ENCODE measurements at places on chromosomes 16 and 17. TPM values are rescaled to one million over a fixed set of nuclear protein-coding genes. Genes with fewer than 3 reads are reported as not detected.
A peak's percentile ranks its signal among the peaks of the same experiment; 100 is the strongest.

DNA sequence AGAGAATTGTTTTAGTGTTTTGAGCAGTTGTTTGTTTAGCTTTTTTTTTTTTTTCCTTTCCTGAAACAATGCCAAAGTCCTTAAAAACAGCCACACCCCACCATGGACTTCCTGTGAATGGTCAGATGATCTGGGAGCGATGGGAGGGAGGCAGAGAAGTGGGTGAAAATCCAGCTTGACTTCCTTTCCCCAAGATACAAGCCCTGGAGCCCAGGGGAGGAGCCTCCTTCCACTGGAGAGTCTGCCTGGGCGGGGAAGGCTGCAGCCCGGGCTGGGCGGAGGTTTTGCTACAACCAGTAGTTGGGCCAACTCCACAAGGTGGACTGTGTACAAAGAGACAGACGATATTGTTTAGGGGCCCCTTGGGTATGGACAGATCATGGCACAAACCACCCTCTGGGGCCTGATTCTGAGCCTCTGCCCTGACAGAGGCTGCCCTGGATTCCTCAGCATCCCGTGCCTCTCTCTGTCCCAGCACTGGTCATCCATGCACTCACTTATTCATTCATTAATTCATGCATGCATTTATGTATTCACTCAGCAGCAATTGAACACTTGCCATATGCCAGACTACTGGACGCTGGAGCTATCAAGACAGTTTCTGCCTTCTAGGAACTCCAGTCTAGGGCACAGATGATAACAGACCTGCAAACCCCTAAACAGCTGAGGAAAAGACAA lies 29.8 kb downstream of the WSB1 start:
- H3K27ac ChIP-seq, result no peak overlapping the region
- DNase-seq, result no peak

DNA sequence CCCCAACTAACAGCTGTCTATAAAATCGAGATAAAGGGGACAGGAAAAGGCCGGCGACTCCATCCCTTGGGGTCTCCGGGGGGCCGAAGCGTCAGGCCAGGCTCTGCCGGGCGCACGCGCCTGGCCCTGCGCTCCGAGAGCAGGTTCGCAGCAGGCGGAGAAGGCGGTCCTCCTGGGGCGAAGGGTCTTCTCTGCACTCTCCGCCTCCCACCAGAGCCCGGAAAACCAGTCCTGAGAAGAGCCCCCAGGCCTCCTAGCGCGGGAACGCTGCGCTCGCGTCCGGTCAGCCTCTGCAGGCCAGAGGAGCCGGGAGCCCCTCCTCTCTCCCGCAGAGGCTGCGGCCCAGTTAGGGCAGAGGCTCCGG lies 5.1 kb downstream of the FOXF1 start:
- H3K4me1 ChIP-seq, result peaks cover 4% of the 10 kb centered on the region
- no peaks in the 10 kb centered on the region for H3K27me3 ChIP-seq
- no peak overlapping the region for H3K27ac ChIP-seq
- H3K36me3 ChIP-seq, result no peaks in the 10 kb centered on the region
- H3K4me3 ChIP-seq, result no peak overlapping the region

Gene CCDC144A
- total RNA-seq, result 0.20 TPM

DNA sequence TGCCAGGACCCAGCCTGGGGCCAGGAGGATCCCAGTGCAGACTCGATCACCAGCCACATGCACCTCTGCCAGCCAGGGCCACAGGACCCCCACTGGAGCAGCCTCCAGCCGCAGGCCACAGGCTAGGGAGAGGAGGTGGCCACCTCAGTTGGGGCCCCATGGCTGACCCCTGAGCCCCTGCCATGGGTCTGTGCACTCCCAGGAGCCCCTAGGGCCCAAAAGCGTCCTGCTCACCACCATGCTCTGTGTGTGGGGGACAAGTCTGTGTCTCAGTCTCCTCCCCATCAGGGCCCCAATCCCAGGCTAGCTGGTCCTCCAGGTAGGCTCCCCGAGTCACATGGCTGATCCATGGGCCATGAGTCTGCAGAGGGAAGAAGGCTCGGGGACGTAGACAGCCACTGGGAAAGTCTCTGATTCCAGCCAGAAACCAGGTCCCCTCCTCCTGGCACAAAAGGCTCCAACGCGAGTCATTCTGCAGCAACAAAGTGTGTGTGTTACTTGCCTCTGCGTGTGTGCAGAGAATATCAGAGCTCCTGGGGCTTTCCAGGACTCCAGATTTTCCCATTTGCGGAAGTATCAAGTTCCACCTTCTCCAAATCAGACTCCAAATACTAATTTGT lies 6.1 kb upstream of the PRSS8 start:
- no peaks in the 10 kb centered on the region for H3K36me3 ChIP-seq
- peak overlapping the region; percentile 70 for H3K27ac ChIP-seq
- no peaks in the 10 kb centered on the region for H3K27me3 ChIP-seq
- peak overlapping the region; percentile 30 for H3K4me3 ChIP-seq
- H3K4me1 ChIP-seq, result peaks cover 36% of the 10 kb centered on the region
- no peak for DNase-seq

Gene HSD3B7
- total RNA-seq, result 8.6 TPM

DNA sequence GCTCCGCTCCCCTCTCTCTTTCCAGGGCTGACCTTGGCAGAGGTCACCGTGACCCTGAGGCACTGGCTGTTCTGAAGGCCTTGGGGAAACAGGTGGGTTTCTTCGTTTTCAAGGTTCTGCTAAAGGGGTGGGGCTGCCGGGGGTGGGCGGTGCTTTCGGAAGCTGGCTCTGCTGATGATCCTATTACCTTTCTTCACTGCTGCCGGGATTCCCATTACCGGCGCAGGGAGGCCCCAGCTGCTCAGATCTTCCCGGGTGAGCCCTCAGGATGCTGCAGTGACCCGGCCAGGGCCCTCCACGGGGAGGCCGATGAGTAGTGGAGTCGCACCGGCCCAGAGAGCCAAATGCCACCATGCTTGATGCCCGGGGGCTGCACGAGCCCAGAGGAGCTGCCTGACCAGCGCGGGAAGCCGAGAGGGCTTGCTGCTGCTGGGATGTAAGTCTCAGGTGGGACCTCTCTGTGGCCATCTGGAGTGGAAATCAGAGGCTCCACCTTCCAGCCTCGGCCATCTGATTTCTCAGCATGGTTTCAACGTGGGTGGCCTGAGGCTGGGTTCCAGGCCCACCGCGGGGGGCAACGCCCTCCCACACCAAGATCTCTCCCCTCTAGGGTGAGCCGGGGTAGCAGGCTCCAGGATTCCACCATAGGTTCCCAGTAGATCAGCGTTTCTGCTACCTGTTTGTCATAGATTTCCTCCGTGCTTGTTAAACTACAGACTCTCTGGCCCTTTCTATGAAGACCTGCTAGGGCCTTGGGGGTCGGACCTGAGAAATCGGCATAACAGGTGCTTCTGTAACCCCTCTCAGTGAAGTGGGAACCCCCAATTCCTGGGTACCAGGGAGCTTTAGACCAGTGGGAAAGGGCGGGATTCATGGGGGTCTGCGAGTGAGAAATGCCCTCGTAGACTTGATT lies 21.6 kb upstream of the ADCY7 start:
- H3K36me3 ChIP-seq, result no peaks in the 10 kb centered on the region
- no peak overlapping the region for H3K27ac ChIP-seq
- peak overlapping the region; percentile 48 for H3K4me3 ChIP-seq
- no peak for DNase-seq
- peaks cover 11% of the 10 kb centered on the region for H3K4me1 ChIP-seq
- H3K27me3 ChIP-seq, result no peaks in the 10 kb centered on the region

Gene STAC2
- not detected for total RNA-seq

Gene ARHGAP44
- total RNA-seq, result 7.3 TPM

Gene C16orf54
- total RNA-seq, result 0.15 TPM

GRCh38 chr16:65309354-65309753 lies 187.5 kb upstream of the CDH11 start:
- H3K4me1 ChIP-seq, result no peaks in the 10 kb centered on the region
- DNase-seq, result no peak
- no peak overlapping the region for H3K27ac ChIP-seq
- H3K36me3 ChIP-seq, result no peaks in the 10 kb centered on the region

DNA sequence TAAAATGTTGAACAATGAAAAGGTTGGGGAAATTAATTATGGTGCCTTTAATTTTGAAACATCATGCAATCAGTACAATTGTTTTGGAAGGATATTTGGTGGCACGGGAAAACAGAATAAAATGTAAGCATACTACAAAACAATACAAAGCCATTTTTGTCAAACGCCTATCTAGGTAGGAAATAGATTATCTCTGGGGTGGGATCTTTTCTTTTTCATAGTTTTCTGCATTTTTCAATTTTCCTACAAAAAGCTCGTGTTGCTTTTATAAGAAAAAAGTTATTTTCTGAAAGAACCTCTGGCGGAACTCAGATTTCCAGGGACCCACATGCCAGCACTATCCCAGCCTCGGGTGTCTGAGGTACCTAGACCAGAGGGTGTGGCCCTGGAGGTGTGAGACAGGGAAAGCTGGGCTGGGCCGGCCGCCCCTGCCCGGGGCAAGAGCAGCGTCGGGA lies 961 bp upstream of the MAP3K3 start:
- H3K27ac ChIP-seq, result peak overlapping the region; percentile 67
- peak overlapping the region; percentile 64 for H3K4me3 ChIP-seq
- H3K36me3 ChIP-seq, result no peaks in the 10 kb centered on the region
- no peaks in the 10 kb centered on the region for H3K27me3 ChIP-seq
- DNase-seq, result no peak

Gene KRTAP3-2
- total RNA-seq, result not detected

Gene TNFRSF13B
- total RNA-seq, result not detected

GRCh38 chr17:44628243-44629188 lies 27.8 kb upstream of the MEIOC start:
- H3K36me3 ChIP-seq, result no peaks in the 10 kb centered on the region
- no peaks in the 10 kb centered on the region for H3K4me1 ChIP-seq
- no peak overlapping the region for H3K27ac ChIP-seq
- H3K4me3 ChIP-seq, result no peak overlapping the region

Gene KCNJ12
- 5.8 TPM for total RNA-seq

DNA sequence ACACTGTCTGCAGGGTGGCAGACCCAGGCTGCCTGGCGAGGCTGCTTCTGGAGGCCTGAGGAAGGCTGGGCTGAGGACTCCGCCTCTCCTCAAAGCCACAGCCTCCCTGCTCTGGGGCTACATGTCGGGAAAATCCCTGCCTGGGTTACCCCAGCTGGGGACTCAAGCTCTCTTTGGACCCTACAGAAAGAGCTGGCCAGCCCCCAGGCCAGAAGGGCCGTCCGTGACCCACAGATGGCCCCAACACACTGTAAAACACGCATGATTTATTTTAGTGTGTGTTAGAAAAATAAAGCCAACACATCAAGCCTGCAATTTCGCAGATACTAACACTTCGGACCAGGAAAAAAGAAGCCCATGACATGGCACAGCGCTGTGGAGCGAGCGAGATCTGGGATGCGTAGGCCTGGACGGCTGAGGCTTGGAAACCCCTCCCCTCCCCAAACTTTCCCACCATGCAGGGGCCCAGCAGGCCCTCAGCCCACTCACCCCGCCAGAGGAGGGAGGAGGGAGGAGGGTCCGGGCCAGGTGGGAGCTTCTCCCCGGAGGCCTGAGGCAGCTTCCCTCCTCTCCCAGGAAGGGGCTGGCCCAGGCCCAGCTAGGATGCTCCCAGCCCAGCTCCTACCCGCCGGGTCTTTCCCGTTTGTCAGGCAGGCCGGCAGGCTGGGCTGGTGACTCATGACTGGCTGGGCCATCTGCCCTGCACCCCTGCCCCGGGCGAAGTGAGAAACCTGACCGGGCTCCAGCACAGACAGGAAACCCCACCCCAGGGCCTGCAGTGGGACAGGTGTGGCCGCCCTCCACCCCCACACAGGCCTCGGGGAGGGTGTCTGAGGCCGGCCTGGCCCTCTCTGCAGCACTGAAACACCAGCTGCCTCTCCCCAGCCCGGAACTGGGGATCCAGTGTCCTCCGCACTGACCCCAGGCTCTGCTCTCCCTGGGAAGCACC lies 34.1 kb upstream of the SLC38A10 start:
- no peaks in the 10 kb centered on the region for H3K36me3 ChIP-seq
- H3K4me3 ChIP-seq, result peak overlapping the region; percentile 55
- peak overlapping the region; percentile 88 for H3K27ac ChIP-seq
- H3K27me3 ChIP-seq, result no peaks in the 10 kb centered on the region
- H3K4me1 ChIP-seq, result peaks cover 45% of the 10 kb centered on the region
- peak; percentile 91 for DNase-seq

DNA sequence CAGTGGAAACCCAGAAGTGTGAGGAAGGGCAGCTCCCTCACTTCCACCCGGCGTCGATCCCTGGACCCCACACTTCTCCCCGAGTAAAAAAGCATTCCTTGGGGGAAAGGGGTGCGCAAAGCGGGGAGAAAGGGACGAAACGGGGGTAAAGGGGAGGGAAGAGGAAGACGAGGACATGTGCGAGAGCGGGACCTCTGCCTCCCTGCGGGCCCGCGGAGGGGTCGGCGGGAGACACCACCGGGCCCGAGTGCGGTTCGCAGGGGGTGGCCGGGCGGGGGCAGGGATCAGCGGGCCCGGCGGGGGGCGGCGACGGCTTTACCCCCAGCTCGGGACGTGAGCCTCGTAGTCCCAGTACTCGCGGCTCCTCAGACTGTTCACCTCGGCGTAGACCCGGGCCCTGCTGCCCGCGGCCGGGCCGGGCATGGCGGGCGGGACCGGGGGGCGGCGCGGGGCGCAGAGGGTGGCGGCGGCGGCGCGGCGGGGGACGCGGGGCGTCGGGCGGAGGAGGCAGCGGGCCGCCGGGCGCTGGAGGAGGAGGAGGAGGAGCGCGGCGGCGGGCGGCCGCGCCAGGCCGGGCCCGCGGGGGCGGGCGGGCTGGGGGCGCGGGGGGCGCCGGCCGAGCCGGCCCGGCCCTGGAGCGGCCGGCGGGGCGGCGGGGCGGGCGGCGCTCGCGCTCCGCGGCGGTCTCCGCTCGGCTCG lies 443 bp downstream of the CSNK2A2 start:
- no peak for DNase-seq
- peak overlapping the region; percentile 96 for H3K4me3 ChIP-seq
- peaks cover 16% of the 10 kb centered on the region for H3K4me1 ChIP-seq

Gene HEATR9
- total RNA-seq, result not detected

GRCh38 chr17:74945543-74945942 lies 9.8 kb downstream of the OTOP3 start:
- H3K27me3 ChIP-seq, result no peaks in the 10 kb centered on the region
- no peak for DNase-seq
- no peak overlapping the region for H3K27ac ChIP-seq

DNA sequence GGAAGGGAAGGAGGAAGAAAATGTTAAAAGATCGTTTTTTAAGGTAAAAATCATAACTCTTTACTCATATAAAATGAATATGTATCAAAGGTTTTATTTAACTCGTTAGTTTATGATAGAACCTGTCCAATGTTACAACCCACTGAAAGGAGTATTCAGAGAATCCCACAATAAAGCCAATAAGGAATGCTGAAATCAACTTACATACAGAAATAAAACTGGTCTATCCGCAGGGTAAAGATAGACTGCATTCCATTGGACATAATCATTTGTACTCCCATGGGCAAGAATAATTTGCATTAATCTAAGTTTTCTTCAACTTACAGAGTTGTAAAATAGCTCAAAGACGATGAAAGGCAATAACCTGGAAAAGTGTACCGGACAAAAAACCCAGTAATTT lies 17.9 kb upstream of the BEAN1 start:
- H3K4me1 ChIP-seq, result peaks cover 37% of the 10 kb centered on the region
- H3K27ac ChIP-seq, result peak overlapping the region; percentile 69
- H3K4me3 ChIP-seq, result peak overlapping the region; percentile 57
- no peaks in the 10 kb centered on the region for H3K36me3 ChIP-seq
- 0 out of 2 replicates have a peak, but pooled peaks cover 3% of the 10 kb centered on the region for H3K27me3 ChIP-seq

Data from HCT116 (cell line).